ENCODE measurements at places on chromosomes 7 and 10. TPM values are rescaled to one million over a fixed set of nuclear protein-coding genes. Genes with fewer than 3 reads are reported as not detected.
A peak's percentile ranks its signal among the peaks of the same experiment; 100 is the strongest.

GRCh38 chr10:10626734-10627133 lies 390.9 kb upstream of the CELF2 start:
- H3K27ac ChIP-seq: no peak overlapping the region
- peaks cover 3% of the 10 kb centered on the region for H3K27me3 ChIP-seq
- H3K4me1 ChIP-seq: no peaks in the 10 kb centered on the region
- no peak for DNase-seq

DNA sequence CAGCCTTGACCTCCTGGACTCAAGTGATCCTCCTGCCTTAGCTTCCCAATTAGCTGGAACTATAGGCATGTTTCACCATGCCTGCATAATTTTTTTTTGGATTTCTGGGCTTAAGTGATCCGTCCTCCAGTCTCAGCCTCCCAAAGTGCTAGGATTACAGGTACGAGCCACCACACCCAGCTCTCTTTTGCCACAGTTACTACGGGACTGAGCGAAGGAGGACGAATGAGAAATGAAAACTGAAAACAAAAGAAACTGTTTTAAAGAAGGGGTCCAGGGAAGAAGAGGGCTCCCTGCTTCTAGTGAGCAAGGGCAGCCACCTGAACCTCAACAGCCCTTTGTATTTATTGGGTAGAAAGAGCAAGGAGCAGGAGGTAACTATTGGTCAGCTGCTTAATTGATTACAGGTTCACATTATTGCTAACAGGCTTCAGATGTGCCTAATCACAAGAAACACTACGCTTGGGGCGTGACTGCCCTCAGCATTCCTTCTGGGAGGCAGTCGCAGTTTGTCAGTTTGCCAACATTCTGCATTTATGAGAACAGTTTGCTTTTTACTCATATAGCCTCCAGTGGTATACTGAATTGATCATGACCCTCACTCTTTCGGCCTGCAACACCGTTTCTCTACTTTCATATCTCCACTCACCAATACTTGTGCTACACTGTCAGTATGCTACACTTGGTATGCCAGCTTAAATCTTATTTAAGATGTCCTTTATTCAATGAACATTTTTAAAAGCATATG lies 676.8 kb downstream of the DNAJB9 start:
- H3K27ac ChIP-seq: no peak overlapping the region
- no peak overlapping the region for H3K4me3 ChIP-seq
- DNase-seq: no peak
- H3K27me3 ChIP-seq: no peaks in the 10 kb centered on the region
- no peaks in the 10 kb centered on the region for H3K36me3 ChIP-seq

DNA sequence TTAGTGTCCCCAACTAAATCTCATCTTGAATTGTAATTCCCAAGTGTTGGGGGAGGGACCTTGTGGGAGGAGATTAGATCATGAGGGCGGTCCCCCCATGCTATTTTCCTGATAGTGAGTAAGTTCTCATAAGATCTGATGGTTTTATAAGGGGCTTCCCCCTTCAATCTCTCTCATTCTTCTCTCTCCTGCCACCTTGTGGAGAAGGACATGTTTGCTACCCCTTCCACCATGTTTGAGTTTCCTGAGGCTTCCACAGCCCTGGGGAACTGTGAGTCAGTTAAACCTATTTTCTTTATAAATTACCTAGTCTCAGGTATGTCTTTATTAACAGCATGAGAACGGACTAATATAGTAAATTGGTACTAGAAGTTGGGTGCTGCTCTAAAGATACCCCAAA lies 365.6 kb downstream of the ANKRD7 start:
- no peaks in the 10 kb centered on the region for H3K36me3 ChIP-seq
- H3K27ac ChIP-seq: no peak overlapping the region
- no peak overlapping the region for H3K4me3 ChIP-seq
- DNase-seq: peak; percentile 38

GRCh38 chr10:59279991-59280505 lies 82.3 kb downstream of the FAM13C start:
- no peaks in the 10 kb centered on the region for H3K4me1 ChIP-seq
- no peaks in the 10 kb centered on the region for H3K27me3 ChIP-seq
- H3K27ac ChIP-seq: no peak overlapping the region
- DNase-seq: no peak
- H3K4me3 ChIP-seq: no peak overlapping the region

GRCh38 chr10:124657806-124658205 lies 86.4 kb downstream of the FAM53B start:
- H3K27ac ChIP-seq: peak overlapping the region; percentile 46
- H3K27me3 ChIP-seq: no peaks in the 10 kb centered on the region
- peaks cover 60% of the 10 kb centered on the region for H3K4me1 ChIP-seq
- H3K36me3 ChIP-seq: no peaks in the 10 kb centered on the region
- peak; percentile 42 for DNase-seq
- H3K4me3 ChIP-seq: no peak overlapping the region

DNA sequence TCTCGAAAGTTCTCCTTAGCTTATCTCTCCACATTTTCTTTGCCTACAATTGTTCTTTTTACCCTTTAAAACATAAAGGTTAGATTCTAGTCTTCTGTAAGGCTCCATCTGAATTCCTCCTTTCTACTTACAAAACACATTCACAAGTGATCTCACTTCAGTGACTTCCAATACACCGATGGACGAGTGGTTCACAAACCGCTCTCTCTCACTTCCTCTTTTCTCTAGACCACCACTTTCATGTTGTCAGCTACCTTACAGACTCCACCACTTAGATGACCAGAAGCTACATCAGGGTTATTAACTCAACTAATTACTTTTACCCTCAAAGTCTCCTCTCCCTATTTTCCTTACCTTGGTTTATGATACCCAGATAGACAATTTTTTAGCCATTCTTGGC lies 11.8 kb downstream of the MET start:
- DNase-seq: no peak
- peaks cover 24% of the 10 kb centered on the region for H3K27me3 ChIP-seq
- no peak overlapping the region for H3K4me3 ChIP-seq
- peaks cover 2% of the 10 kb centered on the region for H3K4me1 ChIP-seq

NEUROD6 gene
- not detected for total RNA-seq

ASNS gene
- 226 TPM for total RNA-seq

CFAP69 gene
- total RNA-seq: 0.07 TPM

All from activated CD8-positive, alpha-beta T cell treated with anti-CD3 and anti-CD28 coated beads for 36 hours (primary cell).